Left renal pelvis (tissue), 4 donors: ENCODE measurements at places on chromosomes 4 and X. TPM values are rescaled to one million over a fixed set of nuclear protein-coding genes. Genes with fewer than 3 reads are reported as not detected.

The XK gene
- 3.6 TPM for polyA plus RNA-seq

The LARP7 gene
- 67.4 TPM for polyA plus RNA-seq

The USP53 gene
- polyA plus RNA-seq, result 44.3 TPM

The PPA2 gene
- polyA plus RNA-seq, result 102 TPM

The SYN1 gene
- polyA plus RNA-seq, result 6.6 TPM

The IL9R gene
- 0.27 TPM for polyA plus RNA-seq

The MAOA gene
- 21.1 TPM for polyA plus RNA-seq

The TMEM150C gene
- polyA plus RNA-seq, result 24.0 TPM

The IL13RA1 gene
- polyA plus RNA-seq, result 75.0 TPM

The LUZP4 gene
- not detected for polyA plus RNA-seq

The IL2 gene
- not detected for polyA plus RNA-seq

The COX7B2 gene
- not detected for polyA plus RNA-seq

The RGN gene
- polyA plus RNA-seq, result 35.3 TPM

The ADH1B gene
- 24.8 TPM for polyA plus RNA-seq

The DOK7 gene
- polyA plus RNA-seq, result 0.42 TPM

The ARR3 gene
- polyA plus RNA-seq, result 0.63 TPM

The CHRDL1 gene
- polyA plus RNA-seq, result 9.8 TPM

The CT45A5 gene
- polyA plus RNA-seq, result not detected

The CD38 gene
- polyA plus RNA-seq, result 0.93 TPM

The BRS3 gene
- not detected for polyA plus RNA-seq

The TENM3 gene
- 15.2 TPM for polyA plus RNA-seq

The KCND1 gene
- polyA plus RNA-seq, result 2.7 TPM

The CXorf49 gene
- polyA plus RNA-seq, result not detected

The GAB1 gene
- polyA plus RNA-seq, result 48.9 TPM

The GLOD5 gene
- 1.6 TPM for polyA plus RNA-seq

The KANTR gene
- polyA plus RNA-seq, result 36.3 TPM

The ATOH1 gene
- polyA plus RNA-seq, result not detected
